ENCODE measurements at places on chromosomes 7 and 10.

DNA sequence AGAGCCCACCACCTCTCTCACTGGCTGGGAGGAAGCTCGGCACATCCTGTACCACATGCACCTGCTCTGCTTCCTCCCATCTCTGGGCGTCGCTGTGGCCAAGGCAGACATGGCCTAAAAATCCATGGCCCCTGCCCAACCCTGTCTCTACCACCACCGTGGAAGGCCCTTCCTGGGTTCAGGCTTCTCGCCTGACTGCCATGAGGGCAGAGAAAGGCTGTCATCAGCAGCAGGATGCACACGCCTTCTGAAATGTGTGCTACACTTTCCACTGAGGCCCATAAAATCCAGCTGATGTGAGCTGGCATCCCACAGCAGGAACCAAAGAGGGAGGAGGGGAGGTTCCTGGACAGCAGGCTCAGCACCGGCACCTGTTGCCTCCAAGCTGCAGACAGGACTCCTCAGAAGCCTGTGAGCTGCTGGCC, 93.4 kb downstream of the PTPRN2 start:
- no peak for DNase-seq

DNA sequence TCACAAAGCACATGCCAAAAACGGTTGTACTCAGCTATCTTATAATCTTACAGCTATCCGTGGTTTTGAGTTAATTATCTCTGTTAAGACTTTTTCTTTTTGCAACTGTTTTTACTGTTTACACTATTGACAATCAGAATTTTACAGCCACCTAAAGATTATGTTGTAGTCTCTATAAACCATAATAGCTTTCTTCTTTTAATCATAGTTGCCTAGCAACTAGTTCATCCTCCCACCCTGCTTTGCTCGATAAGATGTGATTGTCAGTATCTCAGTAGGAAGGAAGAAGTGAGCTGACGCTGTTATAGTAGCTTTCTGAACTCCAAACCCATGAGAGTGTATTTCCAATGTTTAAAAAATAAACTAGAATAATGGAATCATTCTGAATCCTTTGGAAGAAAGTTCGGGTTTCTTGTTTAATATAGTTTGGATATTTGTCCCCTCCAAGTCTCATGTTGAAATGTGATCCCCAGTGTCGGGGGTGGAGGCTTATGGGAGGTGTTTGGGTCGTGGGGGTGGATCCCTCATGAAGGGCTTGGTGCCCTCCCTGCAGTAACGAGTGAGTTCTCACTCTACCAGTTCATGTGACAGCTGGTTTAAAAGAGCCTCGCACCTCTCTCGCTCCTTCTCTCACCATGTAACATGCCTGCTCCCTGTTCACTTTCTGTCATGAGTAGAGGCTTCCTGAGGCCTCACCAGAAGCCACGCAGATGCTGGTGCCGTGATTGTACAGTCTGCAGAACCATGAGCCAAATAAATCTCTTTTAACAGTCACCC, 68.1 kb downstream of the SVOPL start:
- DNase-seq, result no peak

DNA sequence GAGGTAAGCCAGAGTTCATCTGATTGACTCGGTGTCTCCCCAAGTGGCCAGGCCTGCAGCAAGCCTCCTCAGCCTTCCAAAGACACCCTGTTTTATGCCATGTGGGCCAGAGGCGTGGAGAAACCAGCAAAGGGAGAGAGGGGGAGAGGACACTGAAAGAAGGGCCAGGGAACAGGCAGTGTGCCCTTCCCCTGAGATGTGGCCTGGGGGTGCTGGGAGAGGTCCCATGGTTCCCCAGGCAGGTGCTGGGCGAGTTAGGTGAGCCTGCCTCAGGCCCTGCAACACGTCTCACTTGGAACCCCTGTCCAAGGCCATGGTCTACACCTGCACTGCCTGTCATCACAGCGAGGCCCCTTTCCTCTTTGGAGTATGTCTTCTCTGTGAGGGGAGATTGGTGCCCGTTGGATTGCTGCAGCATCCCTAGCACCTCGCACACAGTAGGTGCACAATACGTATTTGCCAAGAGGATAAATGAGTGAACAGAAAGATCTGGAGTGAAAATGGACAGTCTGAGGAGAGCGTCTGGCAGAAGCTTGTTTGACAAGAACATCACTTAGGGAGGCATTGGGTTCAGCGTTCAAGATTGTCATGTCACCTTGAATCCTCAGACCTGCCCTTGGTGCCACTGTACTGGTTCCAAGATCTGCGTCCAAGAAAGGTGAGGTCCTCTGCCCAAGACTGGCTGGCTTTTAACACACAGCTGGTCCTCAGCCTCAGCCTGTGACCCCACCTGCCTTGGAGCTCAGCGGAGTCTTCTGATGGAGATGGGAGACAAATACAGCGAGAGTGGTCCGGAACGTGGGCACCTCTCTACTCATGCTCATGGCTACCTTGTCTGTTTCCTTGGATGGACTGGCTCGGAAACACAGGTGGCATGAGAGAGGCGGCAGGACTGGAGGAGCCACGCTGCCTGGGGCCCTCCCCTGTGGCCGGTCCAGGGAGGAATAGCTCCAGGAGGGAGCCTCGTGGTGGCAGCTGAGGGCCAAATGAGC, 39.8 kb upstream of the NUB1 start:
- no peak for DNase-seq

- no peak for DNase-seq
Observed at GRCh38 chr10:91317541-91317940, 92.6 kb upstream of the HECTD2 start.

GRCh38 chr10:110401401-110402076, 96.2 kb upstream of the DUSP5 start:
- DNase-seq, result no peak

GRCh38 chr7:25628446-25628845, 400.2 kb upstream of the NPVF start:
- no peak for DNase-seq

DNA sequence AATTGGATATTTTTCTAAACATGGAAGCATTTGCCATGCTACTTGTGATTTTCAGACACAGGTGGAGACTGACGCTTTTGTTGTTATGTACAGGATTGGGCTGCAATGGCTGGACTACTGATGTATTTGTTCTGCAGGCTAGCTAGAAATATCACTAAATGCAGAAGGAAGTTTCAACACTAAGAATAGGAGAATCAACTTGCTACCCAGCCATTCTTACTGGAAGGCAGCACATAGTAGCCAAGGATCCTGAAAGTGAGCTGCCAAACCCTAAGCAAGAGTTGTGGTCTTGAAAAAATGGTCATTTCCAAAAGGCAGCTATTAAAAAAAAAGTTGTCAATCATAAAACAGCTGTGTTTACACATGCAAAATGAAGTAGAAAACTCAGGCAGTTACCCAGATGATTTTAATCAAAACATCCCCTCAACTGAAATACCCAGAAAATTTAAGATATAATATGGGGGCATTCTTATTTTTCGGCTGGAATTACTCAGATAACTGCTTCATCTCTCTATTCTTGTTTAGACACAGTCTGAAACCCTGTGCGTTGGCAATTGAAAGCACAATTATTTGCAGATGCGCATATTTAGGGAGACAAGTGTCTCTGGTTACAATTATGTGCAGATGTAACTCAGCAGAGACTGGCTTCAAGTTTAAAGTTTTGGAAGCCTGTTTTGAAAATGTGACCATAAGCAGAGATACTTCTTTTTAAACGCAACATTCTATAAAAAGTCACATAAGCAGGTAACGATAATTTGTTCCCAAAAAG, 31.2 kb downstream of the GFRA1 start:
- no peak for DNase-seq

DNA sequence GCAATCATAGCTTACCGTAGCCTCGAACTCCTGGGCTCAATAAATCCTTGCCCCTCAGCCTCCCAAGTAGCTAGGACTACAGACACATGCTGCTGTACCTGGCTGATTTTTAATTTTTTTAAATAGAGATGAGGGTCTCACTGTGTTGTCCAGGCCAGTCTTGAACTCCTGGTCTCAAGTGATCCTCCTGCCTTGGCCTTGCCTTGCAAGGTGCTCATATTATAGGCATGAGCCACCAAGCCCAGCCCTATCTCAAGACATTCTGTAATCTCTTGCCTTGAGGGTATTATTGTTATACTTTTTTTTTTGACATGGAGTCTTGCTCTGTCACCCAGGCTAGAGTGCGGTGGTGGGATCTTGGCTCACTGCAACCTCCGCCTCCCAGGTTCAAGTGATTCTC, 86.6 kb downstream of the PHTF2 start:
- no peak for DNase-seq

- no peak for DNase-seq
Observed at GRCh38 chr10:13308096-13308495, 8.2 kb upstream of the PHYH start.

GRCh38 chr10:88982366-88982765, 8.2 kb upstream of the FAS start:
- no peak for DNase-seq

GRCh38 chr10:8229153-8229552, 174.7 kb downstream of the GATA3 start:
- no peak for DNase-seq

- DNase-seq, result no peak
Observed at GRCh38 chr10:61752111-61753011, 89.6 kb downstream of the CABCOCO1 start.

DNA sequence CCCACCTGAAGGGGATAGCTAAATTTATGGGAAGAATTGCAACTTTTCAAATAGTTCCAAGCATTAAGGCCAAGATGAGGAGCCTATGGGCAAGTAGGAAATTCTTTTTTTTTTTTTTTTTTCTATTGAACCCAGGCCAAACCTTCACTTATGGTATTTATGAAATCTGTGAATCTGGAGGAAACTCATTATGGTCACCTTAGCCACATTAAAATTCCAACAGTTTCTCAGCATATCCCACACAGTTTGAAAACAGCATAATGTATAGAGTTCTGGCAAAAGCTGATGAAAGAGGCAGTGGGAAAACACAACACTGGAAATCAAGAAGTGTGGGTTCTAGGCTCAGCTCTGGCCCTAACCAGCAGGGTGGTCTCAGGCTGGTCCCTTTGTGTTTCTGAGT, 236.9 kb downstream of the PTEN start:
- DNase-seq, result no peak

DNA sequence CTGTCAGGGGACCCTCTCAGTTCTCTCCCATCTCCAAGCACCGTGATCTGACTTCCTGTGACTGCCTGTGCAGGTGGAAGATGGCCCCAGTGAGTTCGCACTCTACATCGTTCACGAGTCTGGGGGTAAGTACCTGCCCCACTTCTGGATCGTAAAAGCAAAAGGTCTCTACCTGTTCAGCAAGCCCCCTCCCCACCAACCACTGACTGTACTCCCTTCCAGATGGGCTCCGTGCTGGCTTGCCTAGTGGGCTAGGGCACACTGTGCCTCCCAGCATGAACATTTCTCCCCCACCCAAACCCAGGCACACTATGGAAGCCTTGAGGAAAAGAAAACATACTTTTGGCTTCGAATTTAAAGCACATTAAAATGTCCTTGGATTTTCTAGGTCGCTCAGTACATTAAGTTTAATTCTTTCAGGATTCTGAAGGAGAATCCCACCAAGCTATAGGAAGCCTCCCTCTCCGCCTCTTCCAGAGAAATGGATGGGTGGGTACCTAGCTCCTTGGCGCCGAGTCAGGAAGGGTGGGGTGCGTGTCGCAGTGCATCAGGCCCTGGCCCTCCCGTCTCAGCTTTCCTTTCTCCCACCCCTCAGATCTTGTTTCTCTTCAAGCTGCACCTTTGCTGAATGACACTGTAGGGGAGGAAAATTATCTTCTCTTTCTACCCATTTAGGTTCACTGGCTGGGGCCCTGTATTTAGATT, 11.0 kb upstream of the ZNF22 start:
- no peak for DNase-seq
